ENCODE measurements at places on chromosomes 1 and 21.

GRCh38 chr1:118618618-118619340 is 369.4 kb downstream of the TBX15 start:
- no peak for DNase-seq

GRCh38 chr1:67393240-67393639 is 37.0 kb downstream of the SERBP1 start:
- DNase-seq, result no peak

DNA sequence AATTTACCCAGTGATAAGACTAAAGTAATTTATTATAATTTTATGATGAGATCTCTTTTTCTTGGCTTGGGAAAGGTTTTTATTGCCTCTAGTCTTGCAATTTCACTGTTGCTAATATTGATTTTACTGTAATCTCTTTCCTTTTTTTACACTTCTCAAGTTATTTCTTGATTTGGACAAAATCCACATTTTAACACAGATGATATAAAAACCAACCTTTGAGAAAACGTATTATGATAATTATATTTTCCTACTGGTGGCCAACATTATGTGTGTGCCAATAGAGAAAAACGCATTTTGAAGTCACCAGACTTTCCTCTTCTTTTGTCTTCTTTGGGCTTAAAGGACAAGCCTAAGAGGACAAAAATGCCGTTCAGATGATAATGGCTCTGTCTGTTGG is 314.9 kb downstream of the PRDM2 start:
- peak; percentile 32 for DNase-seq

GRCh38 chr21:31173881-31174555 is 135.7 kb upstream of the KRTAP19-8 start:
- no peak for DNase-seq

DNA sequence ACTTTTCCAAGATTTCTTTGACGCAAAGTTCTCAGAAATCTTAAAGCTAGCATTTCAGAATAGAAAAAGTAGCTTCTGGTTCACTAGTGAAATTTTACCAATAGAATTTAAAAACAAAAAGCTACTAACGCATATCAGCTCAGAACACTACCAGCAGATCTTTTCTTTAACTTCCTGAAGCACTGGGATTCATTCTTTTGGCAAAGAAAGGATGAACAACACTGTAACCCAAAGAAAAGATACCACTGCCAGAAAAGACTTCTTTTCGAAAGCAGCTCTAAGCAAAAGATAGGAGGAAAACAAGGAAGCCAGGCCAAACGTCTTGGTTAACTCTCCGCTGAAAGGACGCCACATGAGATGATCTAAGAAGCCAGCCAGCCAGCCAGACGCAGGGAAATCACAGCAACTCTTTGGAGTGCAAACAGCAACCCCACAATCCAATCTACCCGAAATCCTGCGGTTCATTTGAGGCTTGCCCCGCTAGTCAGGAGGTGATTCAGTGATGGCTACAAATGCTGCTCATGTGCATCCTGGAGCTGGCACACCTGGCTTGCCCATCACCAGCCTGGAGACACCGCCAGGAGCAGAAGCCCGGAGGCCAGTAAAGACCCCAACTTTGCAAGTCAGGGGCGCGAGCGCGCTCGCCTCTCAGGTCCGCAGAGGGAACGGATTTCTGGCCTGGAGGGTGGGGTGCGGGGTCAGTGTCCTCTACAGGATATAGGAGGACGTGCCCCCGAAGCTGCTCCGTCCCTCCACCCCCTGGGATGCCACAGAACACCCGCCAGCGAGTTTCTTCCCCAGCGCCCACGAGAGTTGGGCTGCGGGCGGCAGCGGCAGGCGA is 812 bp downstream of the NBPF1 start:
- peak; percentile 95 for DNase-seq

DNA sequence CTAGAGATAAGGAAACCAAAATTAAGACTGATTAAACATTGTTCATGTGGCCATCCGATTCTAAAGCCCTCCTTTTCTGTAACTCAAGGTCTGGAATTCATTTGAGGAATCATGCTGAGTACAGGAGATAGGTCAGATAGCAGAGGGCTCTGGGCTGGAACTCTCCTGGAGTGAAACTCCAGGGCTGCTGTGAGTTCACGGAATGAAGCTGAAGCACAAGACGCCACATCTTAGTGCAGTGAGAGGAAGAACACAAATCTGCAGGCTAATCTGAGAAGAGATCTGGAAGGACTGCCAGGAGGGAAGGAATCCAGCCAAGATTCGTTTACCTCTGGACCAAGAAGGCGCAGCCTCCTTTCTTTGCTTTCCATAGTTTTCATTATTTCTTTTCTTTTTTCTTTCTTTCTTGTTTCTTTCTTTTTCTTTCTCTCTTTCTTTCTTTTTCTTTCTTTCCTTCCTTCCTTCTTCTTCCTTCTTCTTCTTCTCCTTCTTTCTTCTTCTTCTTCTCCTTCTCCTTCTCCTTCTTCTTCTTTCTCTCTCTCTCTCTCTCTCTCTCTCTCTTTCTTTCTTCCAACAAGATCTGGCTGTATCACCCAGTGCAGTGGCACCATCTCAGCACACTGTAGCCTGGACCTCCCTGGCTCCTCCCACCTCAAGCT is 74.8 kb upstream of the ATP1B1 start:
- DNase-seq, result peak; percentile 45

DNA sequence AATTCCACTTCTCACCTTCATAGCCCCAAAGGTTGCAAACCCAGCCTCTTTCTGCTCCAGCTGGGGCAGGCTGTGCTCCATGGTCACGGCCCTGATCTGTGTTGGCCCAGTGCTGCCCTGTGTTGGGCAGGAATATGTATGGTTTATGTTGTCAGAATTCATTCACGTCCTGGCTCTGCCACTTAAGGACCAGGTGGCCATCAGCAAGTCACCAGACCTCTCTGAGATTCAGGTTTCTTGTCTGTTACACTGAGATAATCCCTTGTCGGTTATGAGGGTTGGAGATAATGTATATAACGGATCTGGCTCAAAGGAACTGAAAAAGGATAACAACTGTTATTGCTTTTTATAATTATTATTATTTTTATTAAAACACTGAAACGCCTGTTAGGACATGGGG is 39.1 kb upstream of the SELENON start:
- peak; percentile 31 for DNase-seq

- DNase-seq, result peak; percentile 86
Measured at GRCh38 chr21:46393941-46394594, 64.6 kb upstream of the DIP2A start.

DNA sequence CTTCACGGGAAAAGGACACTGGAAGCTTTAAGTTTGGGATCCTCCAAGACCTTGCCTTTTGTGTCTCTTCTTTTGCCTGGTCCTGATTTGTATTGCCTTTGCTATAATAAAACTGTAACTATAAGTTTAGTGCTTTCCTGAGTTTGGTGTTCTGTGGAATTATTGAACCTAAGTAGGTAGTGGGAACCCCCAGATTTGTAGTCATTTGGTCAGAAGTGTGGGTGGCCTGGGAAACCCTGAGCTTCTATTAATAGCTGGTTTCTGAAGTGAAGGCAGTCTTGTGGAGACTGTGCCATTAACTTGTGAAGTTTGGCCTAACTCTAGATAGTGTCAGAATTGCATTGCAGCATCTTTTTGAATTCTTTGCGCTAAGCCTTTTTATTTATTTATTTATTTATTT is 6.8 kb upstream of the MYCL start:
- no peak for DNase-seq

All from eye (tissue), 1 donor.